ENCODE measurements at places on chromosomes 1 and 21. TPM values are rescaled to one million over a fixed set of nuclear protein-coding genes. Genes with fewer than 3 reads are reported as not detected.

IKBKE gene
- 20.9 TPM for total RNA-seq

SLC30A10 gene
- not detected for total RNA-seq

LCE1A gene
- total RNA-seq, result not detected

STRIP1 gene
- 65.0 TPM for total RNA-seq

ZNF644 gene
- 67.1 TPM for total RNA-seq

OMA1 gene
- total RNA-seq, result 7.6 TPM

EIF4G3 gene
- 87.6 TPM for total RNA-seq

TPTE gene
- not detected for total RNA-seq

PSRC1 gene
- 9.7 TPM for total RNA-seq

MYCL gene
- total RNA-seq, result 20.1 TPM

DMAP1 gene
- total RNA-seq, result 87.9 TPM

FLG2 gene
- total RNA-seq, result not detected

YARS1 gene
- 73.2 TPM for total RNA-seq

KCNN3 gene
- total RNA-seq, result 17.3 TPM

RBM8A gene
- total RNA-seq, result 213 TPM

TTLL7 gene
- total RNA-seq, result 2.7 TPM

Data from endothelial cell (in vitro differentiated cells).